ENCODE measurements at places on chromosomes 2 and 18.

GRCh38 chr2:129849559-129850160, 129.8 kb upstream of the RAB6C start:
- peak; percentile 37 for DNase-seq

DNA sequence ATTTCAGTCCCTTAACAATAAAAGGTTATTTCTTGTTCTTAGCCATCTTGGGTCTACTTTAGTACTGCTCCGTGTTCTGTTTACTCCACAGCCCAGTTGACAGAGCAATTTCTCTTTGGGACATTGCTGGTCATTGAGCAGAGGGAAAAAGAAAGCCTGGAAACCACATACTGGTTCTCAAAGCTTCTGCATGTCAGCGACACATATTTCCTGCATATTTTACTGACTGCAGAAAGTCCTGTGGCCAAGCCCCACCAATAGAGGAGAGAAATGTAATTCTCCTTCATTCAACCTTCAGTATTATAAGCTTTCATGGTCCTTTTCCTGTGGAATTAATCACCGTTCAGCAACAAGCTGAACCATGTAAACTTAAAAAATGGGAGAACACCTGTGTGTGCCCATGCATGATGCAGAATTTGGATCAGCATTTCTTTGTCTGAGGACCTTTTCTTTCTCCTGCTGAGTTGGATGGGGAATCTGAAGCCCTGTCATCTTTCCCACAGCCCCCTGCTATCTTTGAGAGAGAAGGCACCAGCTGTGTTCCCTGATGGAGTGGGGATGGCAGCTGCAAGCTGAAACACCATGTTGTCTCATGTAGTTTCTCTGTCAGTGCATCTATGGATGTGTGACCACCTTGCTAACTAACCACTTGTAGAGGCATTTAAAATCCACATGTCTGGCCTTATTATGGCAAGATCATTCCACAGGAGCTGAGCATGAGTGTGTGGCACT, 431.6 kb downstream of the MEIS1 start:
- no peak for DNase-seq

- no peak for DNase-seq
Measured at GRCh38 chr2:4765787-4766530, 926.2 kb upstream of the SOX11 start.

DNA sequence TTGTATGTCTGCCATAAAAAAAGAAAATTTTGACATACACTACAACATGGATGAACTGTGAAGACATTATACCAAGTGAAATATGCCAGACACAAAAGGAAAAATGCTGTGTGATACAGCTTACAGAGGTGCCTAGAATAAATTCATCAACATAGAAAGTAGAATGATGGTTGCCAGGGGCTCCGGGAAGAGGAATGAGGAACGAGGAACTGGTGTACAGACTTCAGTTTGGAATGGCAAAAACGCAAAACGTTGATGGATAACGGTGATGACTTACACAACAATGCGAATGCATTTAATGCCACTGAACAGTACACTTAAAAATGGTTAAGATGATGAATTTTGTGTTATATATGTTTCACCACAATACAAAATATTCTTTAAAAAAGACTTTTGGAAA, 61.0 kb downstream of the TTC21B start:
- no peak for DNase-seq

DNA sequence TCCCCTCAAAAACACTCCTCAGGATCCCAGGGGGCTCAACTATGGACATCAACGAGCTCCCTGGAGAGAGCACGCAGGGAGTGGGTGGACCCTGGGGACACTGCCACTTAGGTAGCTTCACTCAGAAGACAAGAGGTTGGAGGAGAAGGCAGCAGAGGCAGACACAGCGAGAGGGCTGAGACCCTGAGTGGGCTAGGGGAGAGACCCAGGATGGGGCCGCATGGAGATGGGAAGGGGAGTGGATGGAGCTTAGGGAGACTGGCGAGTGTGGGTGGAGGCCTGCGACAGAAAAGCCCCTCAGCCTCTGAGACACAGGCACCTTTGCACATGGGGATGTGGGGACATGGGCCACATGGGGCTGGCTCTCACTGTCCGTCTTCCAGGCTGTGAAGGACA, 70.9 kb downstream of the ASB1 start:
- DNase-seq = no peak

- DNase-seq = peak; percentile 19
Measured at GRCh38 chr2:156589381-156590079, 153.4 kb downstream of the GPD2 start.

DNA sequence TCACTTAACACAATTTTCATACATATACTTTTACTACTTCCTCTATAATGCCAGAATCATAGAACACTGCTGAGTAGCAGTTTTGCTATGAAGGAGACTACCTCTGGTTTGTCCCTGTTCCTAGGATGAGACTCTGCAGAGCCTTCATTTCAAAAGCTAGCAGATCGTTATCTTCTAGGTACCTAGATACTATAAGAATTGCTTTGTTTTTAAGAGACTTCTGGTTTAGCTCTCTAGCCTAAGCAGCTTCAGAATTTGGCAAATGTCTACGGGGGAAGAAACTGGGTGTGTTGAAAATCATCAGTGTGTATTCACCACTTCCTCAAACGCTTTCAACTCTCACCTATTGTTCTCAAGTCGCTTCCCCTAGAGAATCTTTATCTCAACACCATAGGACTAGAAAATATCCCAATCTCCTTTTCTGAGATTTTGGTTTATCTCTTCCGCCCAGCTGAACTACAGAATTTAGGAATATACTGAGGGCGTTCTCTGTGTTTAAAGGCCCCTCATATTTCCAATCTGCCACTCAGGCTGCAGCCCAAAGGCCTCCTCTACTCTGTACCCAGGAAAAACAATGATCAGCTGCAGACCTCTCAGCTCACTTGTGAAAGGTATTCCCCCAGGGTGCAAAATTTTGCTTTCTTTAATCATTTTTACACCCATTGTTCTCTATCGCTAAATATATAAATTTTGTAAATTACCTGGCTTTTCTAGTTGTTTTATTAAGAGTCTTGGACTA, 28.7 kb downstream of the SMAD2 start:
- no peak for DNase-seq

DNA sequence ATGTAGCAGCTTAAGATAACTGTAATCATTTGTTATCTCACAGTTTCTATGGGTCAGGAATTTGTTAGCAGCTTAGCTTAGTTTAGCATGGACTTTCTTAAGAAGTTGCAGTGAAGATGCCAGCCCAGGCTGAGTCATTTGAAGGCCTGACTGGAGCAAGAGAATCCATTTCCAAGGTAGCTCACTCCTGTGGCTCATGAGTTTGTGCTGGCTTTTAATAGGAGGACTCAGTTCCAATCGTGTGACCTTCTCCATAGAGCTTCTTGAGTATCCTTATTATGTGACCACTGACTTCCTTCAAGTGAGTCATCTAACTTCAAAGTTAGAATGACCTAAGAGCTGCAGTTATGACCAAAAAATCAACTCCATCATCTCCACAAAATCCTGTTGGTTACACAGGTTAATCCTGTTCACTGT, 1.4 kb downstream of the GPATCH11 start:
- peak; percentile 65 for DNase-seq

DNA sequence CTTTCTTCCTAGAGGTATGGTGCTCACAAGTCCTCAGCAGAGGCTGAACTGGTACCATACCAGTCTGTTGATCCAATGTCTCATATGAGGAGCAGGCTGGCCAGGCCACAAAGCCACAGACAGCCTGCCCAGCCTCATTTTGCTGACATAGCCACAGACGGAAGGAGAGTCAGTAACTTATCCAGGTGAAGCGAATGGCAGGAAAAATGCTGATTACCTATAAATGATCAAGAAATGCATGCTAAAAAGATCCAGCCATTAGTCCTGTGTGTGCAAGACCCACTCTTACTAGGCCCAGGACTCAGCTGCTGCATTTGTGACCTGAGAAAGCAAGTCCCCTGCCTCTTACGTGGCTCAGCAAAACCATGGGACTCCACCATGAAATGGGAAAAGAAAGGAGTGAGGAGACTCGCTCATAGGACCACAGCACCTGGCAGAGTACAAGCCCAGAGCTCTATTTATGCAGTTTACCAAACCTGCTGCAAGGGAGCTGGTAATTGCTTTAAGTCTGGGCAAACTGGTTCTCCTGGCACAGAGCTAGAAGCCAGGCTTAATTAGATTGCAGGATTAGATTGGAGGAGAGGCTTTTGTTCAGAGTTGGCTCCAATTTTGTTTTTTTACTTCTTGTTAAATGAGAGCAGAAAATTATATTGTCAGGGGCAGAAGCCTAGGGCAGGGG, 19.0 kb downstream of the RHOB start:
- DNase-seq = no peak

- no peak for DNase-seq
Measured at GRCh38 chr2:21467280-21467818, 343.6 kb downstream of the TDRD15 start.

GRCh38 chr2:15561574-15562344, 625 bp upstream of the NBAS start:
- DNase-seq = no peak

DNA sequence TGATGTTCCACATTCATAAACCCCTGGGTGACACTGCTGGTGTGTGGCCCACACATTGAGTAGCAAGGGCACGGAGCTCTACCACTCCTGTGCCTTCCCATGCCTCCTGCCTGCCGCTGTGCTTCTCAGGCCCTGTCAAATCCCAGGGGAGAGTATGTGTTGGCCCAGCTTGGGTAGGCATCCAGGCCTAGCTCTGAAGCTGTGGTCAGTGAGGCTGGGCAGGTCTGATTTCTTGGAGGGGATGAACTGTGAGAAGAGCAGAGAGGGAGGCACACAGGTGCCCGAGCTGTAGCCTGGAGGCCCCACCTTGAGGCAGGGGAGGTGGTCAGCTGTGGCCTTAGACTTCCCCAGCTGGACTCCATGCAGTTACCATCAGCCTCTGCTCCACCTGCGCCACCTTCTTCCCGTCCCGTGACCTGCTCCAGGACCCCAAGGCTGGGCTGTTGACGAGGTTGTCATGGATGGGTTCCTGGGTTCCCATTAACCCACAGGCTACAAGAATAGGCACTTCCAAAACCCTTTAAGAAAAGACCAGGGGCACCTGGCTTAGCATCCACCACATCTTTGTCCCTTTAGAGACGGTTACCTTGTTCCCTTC, 23.6 kb downstream of the MCFD2 start:
- DNase-seq = no peak

GRCh38 chr2:113274432-113274831, 4.3 kb downstream of the PAX8 start:
- no peak for DNase-seq

- DNase-seq = no peak
Measured at GRCh38 chr2:183195998-183196409, 71.8 kb downstream of the NUP35 start.

DNA sequence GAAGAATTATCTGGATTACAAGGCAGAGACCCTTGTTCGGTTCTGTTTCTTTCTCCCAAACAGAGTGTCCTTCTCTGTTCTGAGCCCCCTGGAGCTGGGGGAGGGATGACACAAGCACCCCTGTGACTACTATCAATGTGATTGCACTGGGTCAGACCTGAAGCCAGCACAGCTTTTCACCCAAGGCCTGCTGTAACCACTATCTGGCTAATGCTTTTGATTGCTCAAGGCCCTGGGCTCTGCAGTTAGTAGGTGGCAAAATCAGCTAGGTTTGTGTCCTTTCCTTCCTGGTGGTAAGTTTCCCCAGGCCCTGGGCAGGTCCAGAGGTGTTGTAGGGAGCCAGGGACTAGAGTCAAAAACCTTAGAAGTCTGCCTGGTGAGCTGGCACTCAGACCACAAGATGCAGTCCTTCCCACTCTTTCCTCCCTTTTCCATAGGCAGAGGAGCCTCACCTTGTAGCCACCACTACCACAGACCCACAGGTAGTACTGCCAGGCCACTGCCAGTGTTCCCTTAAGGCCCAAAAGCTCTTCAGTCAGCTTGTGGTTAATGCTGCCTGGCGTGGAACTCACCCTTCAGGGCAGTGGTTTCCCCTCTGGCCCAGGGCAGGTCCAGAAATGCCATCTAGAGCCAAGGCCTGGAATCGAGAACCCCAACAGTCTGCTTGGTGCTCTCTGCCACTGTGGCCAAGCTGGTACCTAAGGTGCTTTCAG, 83.0 kb downstream of the FAM117B start:
- DNase-seq = no peak

DNA sequence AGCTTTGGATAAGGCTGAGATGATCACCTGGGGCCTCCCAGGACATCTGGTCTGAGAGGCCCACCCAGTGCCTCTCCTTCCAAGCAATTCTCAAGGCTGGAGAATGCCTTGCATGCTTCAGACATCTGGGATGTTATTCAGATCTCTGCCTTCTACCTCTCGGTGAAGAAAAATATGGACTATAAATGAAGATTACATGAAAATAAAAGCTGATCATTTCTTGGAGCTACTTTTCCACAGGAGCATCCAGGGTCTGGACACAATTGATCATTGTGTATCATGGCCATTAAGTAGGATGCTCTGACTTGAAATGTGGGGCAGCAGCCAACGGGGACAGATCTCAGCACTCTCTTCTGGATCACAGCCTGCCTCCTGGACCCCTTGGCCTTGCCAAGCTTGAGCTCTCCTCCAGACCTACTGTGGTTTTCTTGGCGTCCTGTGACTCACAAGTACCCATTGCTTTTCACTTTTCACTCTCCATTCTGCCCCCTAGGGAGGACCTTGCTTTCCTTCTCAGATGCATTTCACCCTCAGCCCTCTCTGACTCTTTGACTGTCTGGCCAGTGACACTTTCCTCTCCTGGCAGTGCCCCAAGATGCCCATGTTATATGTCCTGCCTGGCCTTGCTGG, 203.1 kb downstream of the INSIG2 start:
- DNase-seq = no peak

DNA sequence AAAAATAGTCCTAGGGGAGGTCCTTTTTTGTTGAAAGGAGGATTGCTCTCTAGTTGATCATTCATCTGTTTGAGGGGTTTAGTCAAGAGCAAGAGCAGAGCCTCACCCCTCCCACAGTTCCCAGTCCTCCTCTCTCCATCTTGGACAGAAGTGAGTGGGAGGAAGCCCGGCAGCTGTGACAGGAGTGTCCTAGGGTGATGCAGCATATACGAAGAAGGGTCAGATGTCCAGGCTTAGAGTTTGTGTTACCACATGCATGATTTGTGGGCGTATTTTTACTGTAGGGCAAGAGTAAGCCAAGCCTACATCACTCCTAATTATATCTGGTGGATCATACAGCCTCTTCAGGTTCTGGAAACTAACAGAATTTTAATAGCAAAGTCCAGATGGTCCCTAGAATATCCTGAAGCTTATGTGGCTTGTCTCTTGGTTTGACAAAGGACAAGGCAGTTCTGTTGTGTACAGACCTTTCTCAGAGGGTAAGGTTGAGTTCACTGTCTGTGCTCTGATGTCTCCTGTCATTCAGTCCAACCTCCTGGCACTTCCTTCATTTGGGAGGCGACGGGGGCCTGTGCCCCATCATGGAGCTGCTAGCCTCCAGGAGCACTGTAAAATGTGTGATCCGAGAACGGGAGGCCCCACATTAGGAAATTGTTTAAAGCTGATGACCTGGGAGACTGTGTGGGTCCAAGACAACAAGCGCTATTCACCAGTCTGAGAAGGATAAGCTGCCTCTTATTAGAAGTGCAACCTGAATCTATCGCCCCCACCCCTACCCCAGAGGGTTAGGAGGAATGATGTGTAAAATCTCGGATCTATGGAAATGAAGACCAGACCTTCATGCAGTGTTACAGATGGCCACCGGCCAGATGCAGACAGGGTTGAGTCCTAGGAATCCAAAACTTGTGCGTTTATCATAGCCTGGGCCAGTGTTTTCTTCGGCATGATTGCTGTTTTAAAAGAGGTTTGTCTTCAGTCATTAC, 6.9 kb downstream of the CEP68 start:
- no peak for DNase-seq

Data from non-pigmented ciliary epithelial cell (primary cell).